Iris pigment epithelial cell (primary cell): ENCODE measurements at places on chromosomes 5 and 9.

DNA sequence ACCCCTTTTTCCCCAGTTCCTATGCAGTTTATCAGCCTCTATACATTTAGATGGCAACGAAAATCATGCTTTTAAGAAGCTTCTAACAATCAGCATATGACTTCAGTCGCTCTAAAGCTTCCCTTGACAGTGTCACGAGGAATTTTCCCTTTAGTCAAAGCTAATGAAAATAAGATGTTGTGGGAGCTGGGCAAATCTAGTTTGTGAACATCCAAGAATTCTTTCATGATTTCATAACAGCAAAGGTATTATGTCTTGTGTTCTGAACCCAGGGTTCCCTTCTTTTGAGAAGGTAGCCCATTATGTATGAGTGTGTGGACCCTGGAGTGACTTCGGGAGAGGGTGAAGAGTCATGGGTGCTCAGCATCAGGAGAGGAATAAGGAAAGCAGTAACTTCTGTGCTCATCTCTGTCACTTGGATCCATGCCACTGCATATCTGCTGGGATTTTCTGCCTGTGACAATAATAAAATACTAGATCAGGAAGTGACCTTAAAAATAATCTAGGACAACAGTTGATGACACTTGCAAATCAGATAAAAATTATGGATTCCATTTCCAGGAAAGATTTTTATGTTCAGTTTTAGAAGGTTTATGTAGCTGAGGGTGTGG lies 102.4 kb downstream of the PCSK1 start:
- peak; percentile 21 for DNase-seq

GRCh38 chr5:153158608-153159007 lies 331.9 kb upstream of the GRIA1 start:
- DNase-seq, result no peak

DNA sequence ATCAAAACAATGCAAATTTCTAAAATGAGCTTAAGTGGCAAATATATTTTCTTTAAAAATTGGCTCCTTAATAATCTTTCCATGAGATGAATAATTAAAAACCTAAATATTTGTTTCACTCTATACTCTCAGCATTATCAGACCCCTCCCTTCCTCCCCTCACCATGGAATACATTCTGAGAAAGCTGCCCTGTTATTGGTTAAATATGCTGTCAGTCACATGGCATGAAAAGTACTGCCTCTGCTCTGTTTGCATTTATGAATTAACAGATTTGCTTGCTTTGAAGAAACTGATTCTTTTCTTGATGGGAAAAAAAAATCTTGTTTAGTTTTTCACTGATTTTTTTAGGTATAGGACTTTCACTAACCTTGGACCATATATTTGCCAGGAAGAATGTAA lies 17.0 kb upstream of the RPS23 start:
- DNase-seq, result peak; percentile 11

GRCh38 chr9:85202596-85202995 lies 533.1 kb downstream of the NTRK2 start:
- peak; percentile 15 for DNase-seq

GRCh38 chr9:89884356-89885083 lies 279.7 kb downstream of the GADD45G start:
- no peak for DNase-seq

DNA sequence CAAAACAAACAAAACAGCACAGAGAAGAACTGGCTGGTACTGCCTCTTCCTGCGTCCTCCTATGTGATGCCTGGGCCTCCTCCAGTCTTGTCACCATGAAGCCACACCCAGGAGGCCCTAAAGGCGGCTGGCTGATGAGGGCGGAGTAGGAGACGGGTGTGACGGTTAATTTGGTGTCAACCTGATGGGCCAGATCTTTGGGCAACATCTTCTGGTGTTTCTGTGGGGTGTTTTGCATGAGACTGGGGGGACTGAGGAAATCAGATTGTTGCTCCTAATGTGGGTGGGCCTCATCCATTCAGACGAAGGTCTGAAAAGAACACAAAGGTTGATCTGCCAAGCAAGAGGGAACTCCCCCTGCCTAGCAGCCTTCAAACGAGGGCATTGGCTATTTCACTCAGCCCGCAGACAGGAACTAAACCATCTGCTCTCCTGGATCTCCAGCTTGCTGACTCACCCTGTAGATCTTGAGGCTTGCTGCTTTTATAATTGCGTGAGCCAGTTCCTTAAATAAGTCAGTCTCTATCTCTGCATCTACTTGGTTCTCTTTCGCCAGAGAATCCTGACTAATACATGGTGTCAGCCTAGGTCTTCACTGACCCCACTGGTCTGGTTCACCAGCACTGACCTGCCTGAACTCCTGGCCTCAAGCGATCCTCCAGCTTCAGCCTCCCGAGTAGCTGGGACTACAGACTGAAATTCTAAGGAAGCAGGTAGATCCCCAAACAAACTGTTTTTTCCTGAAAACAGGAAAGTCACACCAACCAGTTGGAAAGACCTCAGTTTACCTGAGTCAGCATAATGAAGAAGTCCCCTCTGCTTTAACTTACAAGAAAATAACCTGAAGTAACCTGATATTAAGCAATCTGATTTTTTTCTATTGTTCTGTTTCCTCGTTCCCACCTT lies 12.8 kb upstream of the ZFP62 start:
- peak; percentile 55 for DNase-seq

DNA sequence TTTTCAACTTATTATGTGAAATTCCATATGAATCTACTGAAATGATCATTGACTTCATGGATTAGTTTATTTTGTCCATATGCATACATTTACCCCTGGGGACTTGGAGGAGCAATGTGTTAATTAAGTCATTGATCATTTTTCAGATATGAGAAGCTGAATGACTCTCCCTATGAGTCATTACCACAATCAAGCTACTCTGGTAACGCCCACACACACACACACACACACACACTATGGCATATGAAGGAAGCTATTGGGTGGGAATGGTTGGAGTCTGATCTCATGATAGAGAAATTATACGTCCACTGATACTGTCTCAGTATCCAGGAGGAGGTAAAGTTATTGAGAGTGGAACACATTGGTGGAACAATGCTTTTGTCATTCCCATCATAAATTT lies 528.9 kb downstream of the AGTPBP1 start:
- DNase-seq, result peak; percentile 46

GRCh38 chr9:135887585-135888050 lies 19.7 kb downstream of the CAMSAP1 start:
- no peak for DNase-seq

DNA sequence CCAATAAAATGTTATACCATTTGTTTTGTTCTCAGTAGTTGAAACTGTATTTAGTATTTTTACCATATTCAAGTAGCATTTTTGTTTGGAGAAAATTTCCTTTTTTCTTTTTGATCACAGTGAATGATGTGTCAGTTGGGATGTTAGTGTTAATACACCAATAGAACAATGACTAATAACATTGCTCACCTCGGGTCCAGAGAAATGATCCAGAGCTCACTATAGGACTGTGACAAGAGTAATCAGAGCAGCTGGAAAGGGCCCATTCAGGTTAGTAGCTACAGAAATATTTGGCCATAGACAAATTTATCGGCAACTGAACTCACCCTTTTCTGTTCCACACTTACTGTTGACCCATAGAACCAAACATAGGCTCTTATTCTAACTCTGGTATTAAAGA lies 989.2 kb downstream of the TLE4 start:
- peak; percentile 28 for DNase-seq

GRCh38 chr5:179296150-179296821 lies 49.0 kb downstream of the ADAMTS2 start:
- DNase-seq, result no peak

DNA sequence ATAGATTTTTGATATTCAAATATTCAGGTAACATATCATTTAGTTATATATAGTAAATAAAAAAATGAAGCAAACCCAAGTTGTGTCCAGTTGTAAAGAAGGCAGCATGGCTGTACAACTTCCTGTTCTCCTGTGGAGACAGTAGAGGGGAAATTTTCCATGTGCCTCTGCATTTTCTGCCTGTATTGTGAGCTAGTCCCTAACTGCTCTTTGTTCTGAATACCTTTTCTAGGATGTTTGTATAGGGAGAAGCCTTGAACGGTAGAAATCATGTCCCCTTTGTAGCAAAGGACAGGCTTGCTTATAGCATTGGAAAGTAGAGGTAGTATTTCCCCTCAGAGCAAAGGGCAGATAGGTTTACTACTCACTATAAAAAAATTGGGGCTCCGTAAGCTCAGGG lies 13.3 kb upstream of the RPS23 start:
- DNase-seq, result no peak

- DNase-seq, result no peak
Observed at GRCh38 chr9:113949571-113950078, 73.5 kb downstream of the ZNF618 start.

GRCh38 chr9:16150938-16151650 lies 598.3 kb downstream of the CCDC171 start:
- no peak for DNase-seq

DNA sequence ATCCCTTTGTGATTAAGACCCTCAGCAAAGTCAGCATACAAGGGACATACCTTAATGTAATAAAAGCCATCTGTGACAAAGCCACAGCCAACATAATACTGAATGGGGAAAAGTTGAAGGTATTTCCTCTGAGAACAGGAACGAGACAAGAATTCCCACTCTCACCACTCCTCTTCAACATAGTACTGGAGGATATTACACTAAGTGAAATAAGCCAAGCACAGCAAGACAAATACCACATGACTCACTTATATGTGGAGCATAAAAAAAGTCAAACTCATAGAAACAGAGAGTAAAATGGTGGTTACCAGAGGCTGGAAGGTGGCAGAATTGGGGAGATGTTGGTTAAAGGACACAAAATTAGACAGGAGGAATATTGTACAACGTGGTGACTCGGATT lies 118.1 kb upstream of the NFIL3 start:
- no peak for DNase-seq

- no peak for DNase-seq
Observed at GRCh38 chr5:102819634-102820033, 64.5 kb downstream of the PAM start.

DNA sequence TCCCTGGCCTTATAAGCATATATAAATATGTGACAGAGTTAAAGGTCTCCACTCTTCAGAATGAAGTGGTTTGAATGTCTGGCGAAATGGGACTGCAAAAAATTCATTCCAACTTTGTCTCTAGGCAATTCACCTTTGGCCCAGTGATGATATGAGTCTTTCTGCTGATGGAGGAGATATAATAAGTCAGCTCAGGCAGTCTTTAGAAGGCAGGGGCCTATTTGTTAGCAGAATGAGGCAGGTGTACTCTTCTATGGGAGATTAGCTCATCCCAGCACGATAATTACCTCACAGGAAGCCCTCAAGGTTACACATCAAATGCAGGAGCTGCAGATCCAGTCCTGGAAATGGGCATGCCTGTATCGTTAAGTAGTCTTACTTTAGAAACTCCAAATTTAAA lies 300.5 kb downstream of the NR2F1-AS1 start:
- no peak for DNase-seq

GRCh38 chr5:90095292-90096060 lies 314.1 kb downstream of the CETN3 start:
- peak; percentile 24 for DNase-seq

- DNase-seq, result no peak
Observed at GRCh38 chr5:33465120-33465519, 24.4 kb downstream of the TARS1 start.

DNA sequence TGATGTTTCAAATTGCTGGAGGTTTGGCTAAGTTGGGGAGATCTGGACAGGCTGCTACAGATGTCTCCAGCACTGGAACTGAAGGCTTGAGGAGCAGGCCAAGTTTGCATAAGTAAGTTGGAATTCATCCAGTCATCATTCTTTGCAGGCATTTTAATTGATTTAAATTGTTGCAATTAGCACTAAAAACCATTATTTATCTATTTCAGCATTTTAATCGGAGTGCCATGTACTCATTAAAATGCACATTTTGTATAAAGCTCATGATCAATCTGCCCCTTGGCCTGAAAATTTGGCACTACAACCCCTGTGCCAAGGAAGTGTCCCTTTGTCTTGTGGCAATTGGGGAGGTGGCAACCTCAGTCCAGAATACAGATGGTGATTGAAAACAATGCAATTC lies 320.2 kb downstream of the MAT2B start:
- DNase-seq, result no peak

GRCh38 chr5:148374690-148375360 lies 8.9 kb upstream of the FBXO38 start:
- DNase-seq, result peak; percentile 78

GRCh38 chr9:76709020-76709419 lies 55.2 kb upstream of the PCA3 start:
- no peak for DNase-seq

DNA sequence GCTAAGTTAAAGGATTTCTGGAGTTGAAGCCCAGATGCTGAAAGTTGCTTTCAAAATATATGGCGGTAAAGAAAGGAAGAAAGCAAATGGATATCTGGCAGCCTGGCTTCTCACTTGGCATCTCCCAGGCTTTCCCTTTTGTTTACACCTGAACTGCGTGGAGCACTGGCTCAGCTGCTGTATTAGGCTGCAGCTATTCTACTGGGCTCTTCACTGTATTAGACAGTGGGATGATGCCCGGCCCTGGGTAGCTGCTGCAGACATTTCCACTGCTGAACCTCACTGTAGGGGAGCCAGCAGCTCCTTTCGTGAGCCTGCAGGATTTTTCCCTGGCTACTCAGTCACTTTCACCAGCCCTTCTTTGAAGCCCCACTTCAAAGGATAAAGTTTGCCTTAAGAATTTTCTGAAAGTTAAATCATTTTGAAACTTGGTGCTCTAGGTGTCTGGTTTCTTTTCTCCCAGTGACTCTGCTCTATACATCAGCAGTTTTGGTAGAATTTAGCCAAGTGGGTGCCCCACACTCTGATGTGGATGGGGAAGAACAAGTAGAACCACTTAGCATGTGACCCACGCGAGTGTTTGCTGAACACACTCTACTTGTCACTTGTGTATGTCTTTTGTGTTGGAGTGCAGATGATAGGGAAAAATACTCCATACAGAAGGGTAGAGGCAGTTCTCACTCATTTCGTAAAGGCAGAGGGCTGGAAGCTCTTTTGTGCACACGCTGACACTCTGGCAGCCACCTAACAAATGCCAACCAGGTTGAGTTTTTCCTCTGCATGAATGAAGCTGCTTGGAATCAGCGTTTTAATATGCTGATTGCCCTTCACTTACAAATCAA lies 49.9 kb downstream of the C9orf152 start:
- no peak for DNase-seq

GRCh38 chr5:138824924-138825863 lies 49.9 kb downstream of the LRRTM2 start:
- peak; percentile 21 for DNase-seq

- DNase-seq, result no peak
Observed at GRCh38 chr5:53820119-53820801, 259.8 kb downstream of the NDUFS4 start.

DNA sequence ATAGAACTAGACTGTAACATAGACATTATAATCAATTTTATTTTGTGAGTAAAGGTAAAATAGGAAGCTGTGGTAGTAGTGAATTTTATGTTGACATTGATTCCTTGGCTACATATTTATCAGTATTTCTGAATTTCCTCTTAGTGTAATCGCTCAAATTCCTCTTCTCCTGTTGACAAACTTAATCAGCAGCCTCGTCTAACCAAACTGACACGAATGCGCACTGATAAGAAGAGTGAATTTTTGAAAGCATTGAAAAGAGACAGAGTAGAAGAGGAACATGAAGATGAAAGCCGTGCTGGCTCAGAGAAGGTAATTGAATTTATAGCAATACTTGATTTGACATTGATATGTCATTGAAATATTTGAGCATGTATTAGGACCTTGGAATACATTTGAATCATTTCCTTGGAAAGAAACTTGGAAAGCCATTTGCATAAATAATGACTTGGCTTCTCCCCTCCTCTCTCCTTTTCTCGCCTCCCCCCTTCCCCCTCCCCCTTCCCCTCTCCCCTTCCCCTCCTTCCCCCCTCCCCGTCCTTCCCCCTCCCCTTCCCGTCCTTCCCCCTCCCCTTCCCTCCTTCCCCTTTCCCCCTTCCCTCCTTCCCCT lies 75.5 kb downstream of the GPBP1 start:
- DNase-seq, result no peak

GRCh38 chr5:34811706-34812105 lies 27.3 kb upstream of the TTC23L start:
- DNase-seq, result no peak
